ENCODE measurements at places on chromosomes 13 and 19. TPM values are rescaled to one million over a fixed set of nuclear protein-coding genes. Genes with fewer than 3 reads are reported as not detected.

NCAN gene
- total RNA-seq: not detected

DIAPH3 gene
- 8.4 TPM for total RNA-seq

UFM1 gene
- 123 TPM for total RNA-seq

ZFP82 gene
- 11.7 TPM for total RNA-seq

SAMD4B gene
- 109 TPM for total RNA-seq

KIR3DL1 gene
- total RNA-seq: not detected

URAD gene
- total RNA-seq: not detected

RFPL4AL1 gene
- not detected for total RNA-seq

NXNL1 gene
- not detected for total RNA-seq

PSG3 gene
- not detected for total RNA-seq

SYT3 gene
- total RNA-seq: not detected

ATP4A gene
- not detected for total RNA-seq

KLK12 gene
- total RNA-seq: not detected

IGFL2 gene
- total RNA-seq: not detected

ZNF837 gene
- 3.2 TPM for total RNA-seq

CGB5 gene
- total RNA-seq: 0.16 TPM

LAIR1 gene
- total RNA-seq: not detected

TGFBR3L gene
- total RNA-seq: 0.73 TPM

MBD3L3 gene
- total RNA-seq: not detected

HIPK4 gene
- 0.49 TPM for total RNA-seq

RFXAP gene
- total RNA-seq: 1.7 TPM

GIPC1 gene
- 125 TPM for total RNA-seq

YIPF2 gene
- total RNA-seq: 121 TPM

GPR12 gene
- total RNA-seq: not detected

SPACA4 gene
- not detected for total RNA-seq

IGSF23 gene
- not detected for total RNA-seq

SMAD9 gene
- total RNA-seq: 2.8 TPM

PABPC3 gene
- 0.12 TPM for total RNA-seq

C2CD4C gene
- 0.12 TPM for total RNA-seq

SUPT5H gene
- total RNA-seq: 93.9 TPM

LILRA6 gene
- total RNA-seq: not detected

BRD4 gene
- 32.1 TPM for total RNA-seq

BEST2 gene
- total RNA-seq: not detected

STOML3 gene
- total RNA-seq: not detected

C1QTNF9B gene
- not detected for total RNA-seq

RASL11A gene
- total RNA-seq: 1.1 TPM

PLEKHA4 gene
- total RNA-seq: 20.8 TPM

CYSLTR2 gene
- total RNA-seq: not detected

S1PR2 gene
- total RNA-seq: 33.5 TPM

VSTM2B gene
- not detected for total RNA-seq

KLK13 gene
- total RNA-seq: not detected

ZIC5 gene
- not detected for total RNA-seq

CBARP gene
- 4.2 TPM for total RNA-seq

ZNF471 gene
- total RNA-seq: 3.6 TPM

C19orf85 gene
- total RNA-seq: not detected

CADM4 gene
- 0.65 TPM for total RNA-seq

TMEM255B gene
- total RNA-seq: 0.49 TPM

UBE2L5 gene
- 0.85 TPM for total RNA-seq

ELL gene
- 25.4 TPM for total RNA-seq

LIM2 gene
- not detected for total RNA-seq

UBL5 gene
- 136 TPM for total RNA-seq

LMTK3 gene
- total RNA-seq: 0.36 TPM

ZNF575 gene
- total RNA-seq: 0.32 TPM

RYR1 gene
- under 0.01 TPM for total RNA-seq

All from hair follicle dermal papilla cell (primary cell).